ENCODE measurements at places on chromosomes 11 and 22.
A peak's percentile ranks its signal among the peaks of the same experiment; 100 is the strongest.

DNA sequence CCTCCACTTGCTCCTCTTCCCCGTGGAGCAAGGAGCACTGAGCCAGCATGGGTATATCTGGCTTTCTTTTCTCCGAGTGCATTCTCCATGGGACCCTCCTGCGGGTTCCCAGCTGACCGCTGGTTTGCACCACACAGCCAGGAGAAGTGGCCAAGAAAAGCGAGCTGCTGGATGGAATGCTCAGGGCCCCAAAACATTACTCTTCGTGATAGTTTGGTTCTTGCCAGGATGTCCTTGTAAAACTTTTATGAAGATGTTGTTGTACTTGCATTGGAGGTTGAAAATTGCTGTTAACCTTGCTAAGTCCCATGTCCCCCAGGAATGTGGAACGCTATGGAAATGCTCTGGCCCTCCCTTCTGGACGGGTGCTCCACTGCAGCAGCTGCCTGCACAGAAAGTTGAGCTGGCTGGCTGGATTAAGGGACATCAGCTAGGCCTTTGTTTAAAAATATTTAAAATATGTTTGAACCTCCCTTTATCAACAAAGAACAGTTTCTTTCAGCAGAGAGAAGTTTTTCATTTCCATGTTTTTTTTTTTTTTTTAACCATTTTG is 68.7 kb downstream of the ZNRF3 start:
- no peak for DNase-seq

- DNase-seq, result no peak
Observed at GRCh38 chr22:42769574-42770447, 49.1 kb upstream of the A4GALT start.

- DNase-seq, result no peak
Observed at GRCh38 chr11:33387996-33388395, 130.8 kb downstream of the HIPK3 start.

DNA sequence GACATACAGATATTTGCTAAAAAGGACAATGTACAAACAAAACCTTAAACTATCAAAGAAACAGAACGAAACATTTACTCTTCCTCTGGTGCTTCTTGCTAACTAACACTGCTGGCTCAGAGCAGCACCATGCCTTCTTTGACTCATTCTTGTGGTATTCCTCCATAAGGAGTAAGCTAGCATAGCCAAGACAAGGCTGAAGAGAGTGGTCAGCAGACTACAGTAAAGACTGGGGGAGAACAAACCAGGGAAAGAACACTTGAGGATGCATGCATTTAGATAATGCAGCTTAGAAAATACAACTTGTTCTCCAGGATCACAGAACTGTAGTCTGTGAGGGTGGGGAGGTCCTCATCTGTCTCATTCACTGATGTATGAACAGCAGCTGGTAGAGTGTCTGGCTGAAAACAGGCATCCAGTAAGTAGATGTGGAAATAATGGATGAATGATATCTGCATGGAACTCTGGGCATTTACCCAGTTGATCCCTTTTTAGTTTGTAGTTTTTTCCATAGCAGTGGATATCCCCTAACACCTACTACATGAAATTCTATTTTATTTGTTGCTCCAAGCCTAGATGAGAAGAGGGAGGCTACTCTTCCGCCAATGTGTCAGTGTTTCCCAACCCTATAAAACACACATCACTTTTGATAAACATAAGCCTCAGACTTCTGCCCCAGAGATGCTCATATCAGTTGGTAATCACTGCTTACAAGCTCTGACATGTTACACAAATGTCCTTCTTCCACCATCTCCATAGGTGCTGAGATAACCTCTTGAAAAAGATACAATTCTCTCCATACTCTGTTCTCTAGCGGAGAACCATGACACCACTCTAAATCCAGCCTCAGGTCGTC is 7.3 kb downstream of the SNX19 start:
- DNase-seq, result no peak

DNA sequence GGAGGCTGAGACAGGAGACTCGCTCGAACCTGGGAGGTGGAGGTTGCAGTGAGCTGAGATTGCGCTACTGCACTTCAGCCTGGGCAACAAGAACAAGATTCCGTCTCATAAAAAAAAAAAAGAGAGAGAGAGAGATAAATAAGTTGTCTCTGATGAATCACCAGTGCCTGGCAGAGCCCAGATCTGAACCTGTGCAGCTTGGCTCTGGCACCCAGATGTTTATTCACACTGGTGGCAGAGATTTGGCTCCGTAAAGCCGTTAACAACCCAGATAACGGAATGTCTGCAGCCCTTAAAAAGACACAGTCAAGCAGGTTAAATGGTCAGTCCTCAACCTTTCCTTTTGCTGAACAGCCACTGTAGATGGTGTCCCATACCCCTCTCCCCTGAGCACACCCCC is 33.5 kb upstream of the RTL6 start:
- DNase-seq, result no peak

DNA sequence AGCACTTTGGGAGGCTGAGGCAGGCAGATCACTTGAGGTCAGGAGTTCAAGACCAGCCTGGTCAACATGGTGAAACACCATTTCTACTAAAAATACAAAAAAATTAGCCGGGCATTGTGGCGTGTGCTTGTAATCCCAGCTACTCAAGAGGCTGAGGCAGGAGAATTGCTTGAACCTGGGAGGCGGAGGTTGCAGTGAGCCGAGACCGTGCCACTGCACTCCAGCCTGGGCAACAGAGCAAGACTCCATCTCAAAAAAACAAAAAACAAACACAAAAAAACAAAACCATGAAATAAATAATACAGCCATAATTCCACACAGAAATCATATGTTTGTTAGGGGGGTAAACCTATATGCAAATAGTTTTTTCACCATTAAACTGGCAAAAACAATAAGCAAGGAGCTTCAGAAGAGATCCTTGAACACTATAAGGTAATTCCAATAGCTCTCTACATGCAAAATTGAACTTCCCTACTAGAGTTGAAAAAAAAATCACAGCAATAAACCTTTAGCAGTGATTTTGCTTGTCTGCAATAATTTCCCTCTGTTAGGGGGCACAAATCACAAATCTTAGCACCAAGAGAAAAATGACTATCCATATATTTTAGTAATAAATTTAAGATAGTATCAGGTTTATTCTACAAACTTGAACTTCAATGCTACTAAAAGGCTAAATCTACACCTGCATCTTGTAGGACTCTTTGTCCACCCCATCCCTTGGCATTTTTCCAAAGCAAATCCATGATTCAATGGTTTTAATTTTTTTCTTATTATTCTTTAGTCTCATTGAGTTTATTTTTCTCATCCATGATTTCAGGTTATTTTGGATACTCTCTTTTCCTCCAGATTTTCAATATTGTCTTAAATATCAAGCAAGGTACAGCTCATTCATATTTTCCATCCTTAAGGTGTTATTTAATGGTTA is 3.9 kb downstream of the CSTF3 start:
- DNase-seq, result no peak

GRCh38 chr22:20937031-20937793 is 20.0 kb downstream of the CRKL start:
- DNase-seq, result no peak

GRCh38 chr11:109017489-109017888 is 352.6 kb downstream of the DDX10 start:
- DNase-seq, result no peak

- DNase-seq, result no peak
Observed at GRCh38 chr11:114819028-114819427, 140.7 kb downstream of the NXPE2 start.

- no peak for DNase-seq
Observed at GRCh38 chr11:66280428-66280827, 2.5 kb downstream of the CNIH2 start.

DNA sequence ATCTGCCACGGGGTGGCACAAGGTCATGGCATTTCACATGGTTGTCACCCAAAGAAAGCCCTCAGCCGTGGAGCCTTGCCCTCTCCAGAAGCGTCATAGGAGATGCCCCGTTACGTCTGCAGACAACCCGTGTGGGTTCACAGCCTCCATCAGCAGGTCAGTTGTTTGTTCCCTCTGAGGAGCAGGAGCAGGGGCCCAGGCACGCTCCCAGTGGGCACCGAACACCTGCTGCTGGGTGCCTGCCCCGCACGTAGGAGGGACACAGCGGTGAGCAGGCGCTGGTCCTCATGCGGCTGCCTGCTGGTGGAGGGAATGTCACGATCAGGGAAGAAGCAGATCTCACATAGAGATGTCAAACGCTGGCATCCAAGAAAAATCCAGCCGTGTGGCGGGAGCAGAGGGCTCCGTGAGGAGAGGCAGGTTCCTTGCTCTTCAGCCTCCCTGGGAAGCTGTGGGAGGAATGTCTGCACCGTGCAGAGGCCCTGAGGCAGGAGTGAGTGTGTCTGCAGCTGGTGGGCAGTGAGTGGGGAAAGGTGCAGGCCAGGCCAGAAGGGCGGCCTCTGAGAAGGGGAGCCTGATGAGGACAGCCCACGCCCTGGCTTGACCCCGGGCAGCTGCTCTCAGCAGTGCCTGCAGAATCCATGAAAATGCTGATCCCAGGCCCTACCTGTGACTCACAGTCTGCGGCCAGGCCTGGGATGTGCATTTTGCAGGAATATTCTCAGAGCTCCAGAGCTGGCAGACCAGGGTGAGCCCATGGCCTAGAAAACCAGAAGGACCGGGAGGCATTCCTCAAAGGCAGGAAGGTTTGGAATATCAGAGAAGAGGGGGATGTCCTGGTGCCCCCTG is 36.4 kb upstream of the TH start:
- no peak for DNase-seq

- DNase-seq, result peak; percentile 38
Observed at GRCh38 chr11:76512851-76513653, 68.2 kb downstream of the EMSY start.

DNA sequence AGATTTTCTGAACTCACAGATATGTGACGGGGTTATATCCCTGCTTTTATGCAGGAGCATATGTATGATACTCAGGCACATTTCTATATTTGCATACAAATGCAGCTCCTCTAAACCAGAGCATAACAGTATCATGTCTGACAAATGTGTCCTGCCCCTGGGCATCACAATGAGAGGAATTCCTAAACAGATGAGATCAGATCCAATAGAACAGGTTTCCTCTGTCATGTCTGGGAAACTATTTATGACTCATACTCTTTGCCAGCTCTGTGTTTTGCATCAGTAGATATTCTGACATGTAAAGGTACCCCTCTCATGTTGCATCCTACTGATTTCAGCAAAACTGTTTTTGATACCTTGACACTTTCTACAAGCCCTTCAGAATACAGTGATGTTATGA is 29.4 kb downstream of the SYT9 start:
- no peak for DNase-seq
